Activated CD8-positive, alpha-beta memory T cell treated with anti-CD3 and anti-CD28 coated beads, Interleukin-2, amount 50 U/mL, for 4 hours (primary cell): ENCODE measurements at places on chromosomes 16 and 17.

DNA sequence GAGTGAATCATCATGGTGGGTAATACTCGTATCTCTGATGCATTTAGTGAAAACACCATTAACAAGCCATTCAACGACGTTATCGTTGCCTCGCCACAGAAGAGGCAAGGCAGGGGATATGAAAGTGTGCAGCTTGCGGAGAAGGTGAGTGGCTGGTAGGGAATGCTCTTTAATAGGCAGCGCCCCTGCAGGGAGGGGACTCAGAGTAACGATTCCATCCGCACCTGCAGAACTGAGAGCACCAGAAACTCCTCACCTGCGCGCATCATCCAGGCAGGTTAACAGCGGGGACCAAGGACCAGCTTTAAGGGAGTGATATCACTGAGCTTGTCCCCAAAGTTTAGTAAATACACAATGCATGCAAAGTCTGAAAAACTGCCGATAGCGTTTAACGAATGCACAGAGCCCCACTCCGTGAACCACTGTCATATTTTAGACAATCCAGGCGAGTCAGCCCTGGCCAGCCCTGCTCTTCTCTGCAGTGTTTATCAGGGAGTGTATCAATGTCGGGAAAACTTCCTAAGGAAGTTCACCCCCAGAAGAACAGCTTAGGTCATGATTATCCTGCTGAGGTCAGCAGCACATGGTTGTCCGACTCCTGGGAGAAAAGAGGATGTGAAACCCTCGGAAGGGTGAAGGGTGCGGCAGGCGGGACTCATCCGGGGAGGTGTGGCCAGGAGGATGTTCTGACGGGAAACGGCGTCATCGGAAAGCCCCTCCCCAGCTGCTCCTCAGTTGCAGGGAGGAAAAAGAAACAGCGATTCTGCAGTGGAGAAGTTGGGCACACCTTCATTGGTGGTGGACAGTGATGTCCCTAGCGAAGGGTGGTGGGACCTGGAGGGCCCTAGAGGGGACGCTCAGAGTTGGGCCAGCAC lies 68.5 kb upstream of the DNAH17 start:
- DNase-seq: peak; percentile 52

GRCh38 chr17:63955232-63955631 lies 17.5 kb downstream of the SCN4A start:
- no peak for DNase-seq

DNA sequence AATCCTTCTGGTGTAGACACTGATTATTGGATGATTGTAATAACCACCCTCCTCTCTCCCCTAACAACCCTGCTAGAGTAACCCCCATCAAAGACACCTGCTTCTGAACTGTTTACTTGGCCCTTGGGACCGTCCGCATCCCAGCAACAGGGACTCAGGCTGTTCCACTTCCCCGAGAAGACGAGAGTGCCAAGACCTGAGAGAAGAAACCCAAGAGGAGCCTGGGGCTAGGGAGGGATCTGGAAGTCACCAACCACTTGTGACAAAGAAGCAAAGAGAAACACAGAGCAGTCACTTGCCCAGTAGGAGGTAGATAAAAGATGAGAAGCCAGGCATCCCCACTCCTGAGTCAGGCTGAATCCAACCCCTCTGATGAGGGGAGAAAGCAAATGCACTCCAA lies 84.3 kb downstream of the CDH11 start:
- no peak for DNase-seq

- no peak for DNase-seq
Measured at GRCh38 chr16:74837056-74837455, 62.4 kb upstream of the FA2H start.

GRCh38 chr17:206941-207560 lies 25.6 kb upstream of the DOC2B start:
- no peak for DNase-seq

DNA sequence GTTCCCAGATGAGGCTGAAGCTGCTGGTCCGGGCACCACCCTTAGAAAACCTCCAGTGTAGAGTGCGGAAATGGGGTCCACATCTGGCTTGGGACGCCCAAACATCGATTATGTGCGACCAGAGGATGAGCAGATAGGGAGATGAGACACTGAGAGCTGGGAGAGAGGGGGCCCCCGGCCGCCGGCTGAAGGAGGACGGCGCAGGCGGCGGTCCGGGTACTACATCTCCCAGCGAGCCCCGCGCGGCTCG lies 182 bp upstream of the SPECC1 start:
- DNase-seq: no peak

GRCh38 chr16:58843675-58844074 lies 109.6 kb upstream of the GOT2 start:
- no peak for DNase-seq

GRCh38 chr16:28846933-28847273 lies 755 bp upstream of the TUFM start:
- no peak for DNase-seq
